ENCODE measurements at places on chromosomes 12 and 14.

GRCh38 chr12:120887253-120888043 is 16.7 kb downstream of the SPPL3 start:
- DNase-seq: no peak

GRCh38 chr12:4056910-4057845 is 184.0 kb upstream of the PARP11 start:
- no peak for DNase-seq

- no peak for DNase-seq
Measured at GRCh38 chr14:74155287-74155686, 70.5 kb downstream of the LIN52 start.

DNA sequence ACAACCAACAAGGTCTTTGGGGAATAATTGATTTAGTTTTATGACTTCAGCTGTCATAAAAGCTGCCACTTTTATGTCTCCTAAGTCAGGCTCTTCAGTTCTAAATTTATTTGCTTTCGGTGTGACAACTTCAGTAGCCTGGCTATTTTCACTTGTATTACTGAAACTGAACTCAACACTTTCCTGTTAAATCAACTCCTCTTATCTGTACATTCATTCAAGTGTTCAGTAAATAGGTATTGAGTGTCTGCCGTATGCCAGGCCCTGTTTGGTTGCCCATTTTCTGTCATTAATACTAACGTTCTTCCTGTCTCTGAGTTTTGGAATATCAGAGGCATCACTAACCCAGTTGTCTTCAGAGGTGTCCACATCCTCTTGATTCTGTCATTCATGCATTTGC is 7.5 kb downstream of the UTP20 start:
- DNase-seq: no peak

GRCh38 chr14:44767646-44768173 is 194.0 kb downstream of the KLHL28 start:
- DNase-seq: no peak

GRCh38 chr12:54660320-54660962 is 12.3 kb upstream of the DCD start:
- no peak for DNase-seq

- DNase-seq: no peak
Measured at GRCh38 chr14:68398370-68398769, 394.5 kb downstream of the ZFP36L1 start.

DNA sequence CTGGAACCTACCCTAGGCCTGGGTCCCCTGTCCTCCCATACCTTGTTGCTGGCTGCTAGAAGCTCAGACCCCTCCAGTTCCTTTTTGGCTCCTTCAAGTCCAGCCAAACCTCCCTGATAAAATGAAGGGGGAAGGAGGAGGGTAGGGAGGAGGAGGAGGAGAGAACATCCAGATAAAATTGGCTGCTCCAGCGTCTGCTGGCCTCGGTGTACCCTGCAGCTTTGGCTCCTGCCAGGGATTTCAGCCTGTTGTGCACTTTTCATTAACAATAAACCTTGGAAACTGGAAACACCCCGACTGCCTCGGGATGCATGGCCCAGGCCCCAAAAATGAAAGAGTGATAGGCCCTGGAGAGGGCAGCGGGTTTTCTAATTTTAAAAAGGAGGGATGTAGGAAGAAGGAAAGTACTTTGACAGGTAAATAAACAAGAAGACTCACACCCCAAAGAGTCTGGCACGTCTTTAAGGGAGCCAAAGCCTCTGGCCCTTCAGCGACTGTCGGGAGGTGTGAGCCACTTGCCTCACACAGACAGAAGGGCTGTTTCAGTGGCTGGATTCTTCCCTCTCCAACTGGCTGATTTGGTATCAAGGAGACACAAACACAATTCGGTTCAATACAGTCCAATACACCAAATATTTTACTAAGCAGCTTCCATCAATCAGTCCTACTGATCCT is 49.8 kb downstream of the NUAK1 start:
- no peak for DNase-seq

DNA sequence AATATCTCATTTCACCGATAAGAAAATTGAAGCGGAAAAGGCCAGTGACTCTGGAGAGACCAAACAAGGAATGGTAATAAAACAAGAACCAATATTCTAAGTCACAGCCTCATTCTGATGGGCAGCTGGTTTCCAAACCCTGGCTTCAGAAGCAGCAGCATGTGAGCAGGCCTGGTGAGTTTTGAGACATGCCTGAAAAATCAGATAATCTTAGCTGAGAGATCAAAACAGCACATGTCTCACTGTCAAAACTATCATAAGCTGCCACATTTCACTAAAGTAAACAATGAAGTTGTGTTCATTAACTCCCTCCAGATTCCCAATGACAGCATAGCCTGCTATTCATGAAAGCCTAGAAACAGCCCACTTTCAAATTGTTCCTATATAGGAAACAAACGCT is 36.5 kb downstream of the CIT start:
- DNase-seq: no peak

GRCh38 chr12:62848418-62848817 is 86.5 kb downstream of the PPM1H start:
- no peak for DNase-seq

DNA sequence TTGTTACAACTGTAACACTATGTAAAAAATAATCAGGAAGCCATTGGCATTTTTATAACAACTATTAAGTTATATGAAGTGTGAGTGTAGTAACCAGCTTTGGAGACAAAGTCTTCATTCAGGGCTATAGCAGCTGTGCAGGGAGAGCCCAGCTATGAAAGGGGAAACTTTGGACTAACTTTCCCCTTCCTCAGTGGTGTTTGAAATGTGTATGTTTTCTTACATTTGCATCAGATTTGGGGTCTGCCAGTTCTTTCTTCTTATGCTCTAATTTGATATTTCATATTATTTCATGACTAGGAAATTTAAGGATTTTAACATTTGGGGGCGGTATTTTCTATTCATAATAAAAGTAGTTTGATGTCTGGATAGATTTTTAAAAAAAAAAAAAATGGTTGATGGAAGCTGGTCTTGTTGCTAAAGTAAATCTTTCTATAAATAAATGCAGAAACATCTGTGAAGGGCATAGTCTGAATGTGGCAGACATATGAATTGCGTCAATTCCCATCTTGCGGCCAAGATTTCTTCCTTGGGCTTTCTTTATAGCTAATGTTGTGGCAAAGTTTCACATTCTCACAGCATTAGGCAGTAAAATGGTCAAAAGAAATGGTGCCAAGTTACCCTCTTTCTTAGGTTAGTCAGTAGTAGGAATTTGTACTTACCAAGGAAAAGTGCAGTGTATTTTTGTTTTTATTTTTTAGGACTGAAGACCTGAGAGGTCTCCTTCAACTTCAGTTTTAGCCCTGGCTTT is 35.6 kb downstream of the RASSF8 start:
- no peak for DNase-seq

GRCh38 chr12:88241862-88242570 is 99.9 kb downstream of the TMTC3 start:
- DNase-seq: peak; percentile 87

- no peak for DNase-seq
Measured at GRCh38 chr14:53310412-53310811, 157.3 kb upstream of the DDHD1 start.

DNA sequence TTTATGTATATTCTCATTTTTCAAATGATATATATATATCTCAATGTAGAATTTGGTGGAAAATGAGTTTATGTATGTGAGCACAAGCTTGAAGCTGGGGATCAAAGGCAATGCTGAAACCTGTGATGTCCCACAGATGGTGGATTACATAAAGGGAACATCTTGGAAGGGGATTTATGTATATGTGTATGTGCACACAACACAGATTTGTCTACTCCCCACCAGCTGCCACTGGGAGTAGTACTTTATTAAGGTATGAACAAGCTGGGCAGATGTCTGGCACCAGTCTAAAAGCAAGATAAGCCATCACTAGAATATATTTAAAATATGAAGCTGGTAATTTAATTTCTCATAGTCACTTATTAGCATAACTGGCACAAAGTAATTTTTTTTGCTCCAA is 895.6 kb downstream of the SLC6A15 start:
- DNase-seq: no peak

GRCh38 chr12:107539196-107539939 is 146.2 kb upstream of the PWP1 start:
- no peak for DNase-seq

DNA sequence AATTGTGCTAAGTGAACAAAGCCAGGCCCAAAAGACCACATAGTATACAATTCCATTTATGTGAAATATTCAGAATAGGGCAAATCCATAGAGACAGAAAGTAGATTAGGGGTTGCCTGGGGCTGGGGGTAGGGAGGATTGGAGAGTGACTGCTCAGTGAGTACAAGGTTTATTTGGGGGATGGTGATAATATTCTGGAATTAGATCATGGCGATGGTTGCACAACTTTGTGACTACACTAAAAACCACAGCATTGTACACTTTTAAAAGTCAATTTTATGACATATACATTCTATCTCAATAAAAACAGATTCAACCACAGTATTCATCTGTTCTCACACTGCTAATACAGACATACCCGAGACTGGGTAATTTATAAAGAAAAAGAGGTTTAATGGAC is 68.7 kb upstream of the MAP1LC3B2 start:
- no peak for DNase-seq

DNA sequence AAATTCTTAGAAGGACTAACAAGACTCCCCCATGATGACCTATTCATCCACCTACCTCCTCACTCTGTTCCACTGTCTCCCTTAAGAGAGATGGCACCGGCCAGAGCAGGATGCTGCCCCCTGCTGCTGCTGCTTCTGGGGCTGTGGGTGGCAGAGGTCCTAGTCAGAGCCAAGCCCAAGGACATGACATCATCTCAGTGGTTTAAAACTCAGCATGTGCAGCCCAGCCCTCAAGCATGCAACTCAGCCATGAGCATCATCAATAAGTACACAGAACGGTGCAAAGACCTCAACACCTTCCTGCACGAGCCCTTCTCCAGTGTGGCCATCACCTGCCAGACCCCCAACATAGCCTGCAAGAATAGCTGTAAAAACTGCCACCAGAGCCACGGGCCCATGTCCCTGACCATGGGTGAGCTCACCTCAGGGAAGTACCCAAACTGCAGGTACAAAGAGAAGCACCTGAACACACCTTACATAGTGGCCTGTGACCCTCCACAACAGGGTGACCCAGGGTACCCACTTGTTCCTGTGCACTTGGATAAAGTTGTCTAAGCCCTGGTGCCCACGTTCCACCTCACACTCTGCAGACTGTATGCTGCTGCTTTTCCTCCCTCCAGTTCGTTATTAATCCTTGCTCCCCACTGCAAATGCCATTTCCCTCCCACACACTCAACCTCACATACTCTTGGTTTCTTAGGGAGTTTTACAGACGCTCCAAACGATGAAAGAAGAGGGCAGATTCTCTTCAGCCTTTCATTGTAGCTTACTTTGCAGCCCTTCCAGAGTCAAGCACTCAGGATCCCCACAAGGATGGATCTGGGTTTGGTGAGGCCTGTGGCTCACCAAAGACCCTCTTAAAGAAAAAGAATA is at the start of gene RNASE8:
Gene RNASE8, plus strand, starts transcription at position 20 of the 873 bp plus-strand sequence. Its CDS starts 71 bp downstream, at position 91.
- DNase-seq: no peak

DNA sequence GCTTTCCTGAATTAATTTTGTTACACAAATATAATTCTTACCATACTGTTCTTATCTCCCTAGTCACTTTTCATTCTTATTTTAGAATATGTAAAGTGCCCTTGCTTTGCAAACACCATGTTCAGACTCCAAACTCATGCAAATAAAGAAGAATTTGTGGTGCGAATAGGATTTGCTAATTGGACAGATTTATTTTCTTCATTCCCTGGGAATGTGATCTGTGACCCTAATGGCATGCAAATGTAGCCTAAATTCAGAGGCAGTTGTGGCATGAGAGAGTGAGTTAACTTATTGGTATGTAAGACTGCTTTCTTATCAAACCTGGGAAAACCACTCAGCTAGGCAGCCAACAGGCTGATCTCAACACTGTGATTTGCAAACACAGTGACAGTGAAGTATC is 10.0 kb downstream of the CAPZA3 start:
- peak; percentile 2 for DNase-seq

DNA sequence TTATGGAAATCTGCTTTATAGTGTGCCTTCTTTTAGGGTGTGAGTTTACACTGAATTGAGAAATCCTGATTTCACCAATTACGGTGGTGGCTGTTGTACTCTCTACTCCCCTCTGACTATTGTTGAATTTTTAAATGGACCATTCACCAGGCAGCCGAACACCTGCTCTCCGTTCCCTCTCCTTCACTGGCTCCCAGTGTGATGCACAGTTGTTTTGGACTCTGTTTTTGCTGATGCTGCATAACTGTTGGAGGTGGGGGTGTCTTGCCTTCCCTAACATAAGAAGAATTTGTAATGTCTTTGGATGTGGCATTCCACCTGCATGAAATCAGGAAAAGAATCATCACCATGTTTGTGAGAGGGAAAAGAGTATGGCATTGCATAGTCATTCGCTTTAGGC is 341.2 kb downstream of the SNAPC1 start:
- no peak for DNase-seq

- no peak for DNase-seq
Measured at GRCh38 chr14:104986487-104987164, 1.0 kb downstream of the CLBA1 start.

All from RWPE1 (cell line).